Astrocyte (in vitro differentiated cells and primary cell): ENCODE measurements at places on chromosomes 12 and 14. TPM values are rescaled to one million over a fixed set of nuclear protein-coding genes. Genes with fewer than 3 reads are reported as not detected.

- DNase-seq: no peak
These were observed 233.3 kb upstream of the PPFIA2 start for GRCh38 chr12:81992461-81992860.

DNA sequence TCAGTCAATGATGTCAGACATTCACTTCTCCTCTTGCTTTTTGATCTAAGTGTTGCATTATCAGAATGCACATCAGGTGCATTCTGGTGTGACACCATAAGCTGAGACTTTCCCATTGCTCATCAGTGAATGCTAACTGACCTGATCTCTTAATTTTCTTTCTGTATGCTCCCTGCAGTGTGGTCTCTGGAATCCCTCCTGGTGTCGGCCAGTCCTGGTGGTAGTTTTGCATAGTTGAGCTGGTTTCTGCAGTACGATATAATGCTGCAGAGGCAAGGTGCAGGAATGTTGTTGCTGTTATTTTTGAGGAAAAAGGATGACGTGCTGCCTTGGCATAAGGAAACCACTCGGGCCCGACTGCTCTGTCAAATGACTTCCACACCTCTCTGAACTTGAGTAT is 11.0 kb upstream of the SRP54 start:
- peak; percentile 58 for DNase-seq

DNA sequence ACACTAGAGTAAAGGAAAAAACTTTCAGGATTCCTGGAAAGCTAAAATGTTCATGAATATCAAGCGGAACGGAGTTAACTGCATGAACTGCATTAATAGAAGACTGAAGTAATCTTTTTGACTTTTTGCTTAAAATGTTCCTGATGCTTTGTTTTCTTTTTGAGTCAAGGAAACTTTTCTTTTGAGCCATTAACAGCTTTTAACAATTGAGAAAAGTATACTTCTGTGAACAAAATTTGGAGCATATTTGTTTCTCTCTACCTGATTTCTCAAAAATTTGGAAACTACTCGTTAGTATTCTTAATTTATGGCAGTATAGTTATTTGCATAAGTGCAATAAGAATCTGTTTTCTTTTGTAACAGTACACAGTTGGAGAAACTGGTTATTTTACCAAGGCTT is 78.5 kb downstream of the CALM1 start:
- no peak for DNase-seq

GRCh38 chr12:24861766-24862540 is 86.9 kb downstream of the BCAT1 start:
- DNase-seq: peak; percentile 88

DNA sequence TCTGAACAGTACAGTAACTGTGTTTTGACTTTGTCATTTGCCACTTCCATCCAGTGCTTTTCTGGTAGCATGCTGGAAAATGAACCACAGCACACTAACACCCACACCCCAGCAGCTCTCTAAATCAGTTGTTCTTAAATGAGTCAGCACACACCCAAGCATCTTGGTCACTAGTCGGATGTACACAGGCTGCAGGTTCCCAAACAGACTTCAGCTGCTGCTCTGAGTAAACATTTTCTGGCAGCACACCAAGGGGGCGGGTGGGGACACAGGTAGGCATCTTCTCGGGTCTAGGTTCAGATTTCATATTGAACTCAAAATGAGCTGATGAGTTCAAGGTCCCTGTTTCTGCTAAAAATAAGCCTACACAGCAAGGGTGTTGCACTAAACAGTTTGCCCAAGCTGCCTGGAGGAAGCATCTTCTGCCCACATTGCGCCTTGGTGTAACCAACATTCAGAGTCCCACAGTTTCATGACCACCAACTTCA is 39.8 kb downstream of the IFNG start:
- DNase-seq: peak; percentile 2

GRCh38 chr14:38311655-38312054 is 55.8 kb upstream of the CLEC14A start:
- no peak for DNase-seq

- peak; percentile 91 for DNase-seq
These were observed 473.0 kb downstream of the PCNX1 start for GRCh38 chr14:71380271-71380670.

DNA sequence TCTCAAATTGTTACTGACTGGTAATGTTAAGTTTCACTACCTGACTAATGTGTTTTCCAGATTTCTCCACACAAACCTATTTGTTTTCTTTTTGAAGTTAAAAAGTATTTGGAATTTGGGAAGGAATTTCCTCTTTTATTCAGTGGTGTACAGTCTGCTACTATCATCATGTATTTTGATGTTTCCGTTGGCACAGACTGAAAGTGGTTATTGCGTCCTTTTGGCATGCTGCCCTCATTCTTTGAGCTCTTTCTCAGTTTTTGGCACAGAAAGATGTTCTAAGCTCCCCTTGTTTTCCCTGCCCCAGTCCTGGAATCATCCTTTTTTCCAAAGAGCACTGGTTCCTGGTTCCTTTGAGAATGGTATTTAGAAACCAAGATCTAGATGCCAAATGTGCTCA is 31.4 kb upstream of the RTRAF start:
- peak; percentile 62 for DNase-seq

DNA sequence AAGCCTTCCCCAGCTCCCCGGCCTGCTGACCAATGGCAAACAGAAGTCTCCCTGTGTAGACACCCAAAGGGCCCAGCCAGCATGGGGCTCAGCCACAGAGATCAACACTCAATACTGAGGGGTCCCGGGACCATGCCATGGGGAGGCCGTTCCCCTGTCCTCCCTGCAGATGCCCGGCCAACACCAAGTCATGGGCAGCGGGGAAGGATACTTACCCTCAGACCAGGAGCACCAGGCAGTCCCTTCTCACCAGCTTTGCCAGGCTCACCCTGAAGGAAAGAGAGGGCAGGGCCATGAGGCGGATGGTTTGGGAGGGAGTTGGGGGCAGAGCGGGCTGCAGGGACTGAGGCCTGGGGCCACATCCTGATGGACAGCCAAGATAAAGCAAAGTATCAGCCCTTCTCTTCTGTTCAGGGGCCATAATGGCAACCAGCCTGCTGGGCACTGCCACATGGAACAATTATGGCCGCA is 19.9 kb downstream of the COL2A1 start:
- DNase-seq: no peak

DNA sequence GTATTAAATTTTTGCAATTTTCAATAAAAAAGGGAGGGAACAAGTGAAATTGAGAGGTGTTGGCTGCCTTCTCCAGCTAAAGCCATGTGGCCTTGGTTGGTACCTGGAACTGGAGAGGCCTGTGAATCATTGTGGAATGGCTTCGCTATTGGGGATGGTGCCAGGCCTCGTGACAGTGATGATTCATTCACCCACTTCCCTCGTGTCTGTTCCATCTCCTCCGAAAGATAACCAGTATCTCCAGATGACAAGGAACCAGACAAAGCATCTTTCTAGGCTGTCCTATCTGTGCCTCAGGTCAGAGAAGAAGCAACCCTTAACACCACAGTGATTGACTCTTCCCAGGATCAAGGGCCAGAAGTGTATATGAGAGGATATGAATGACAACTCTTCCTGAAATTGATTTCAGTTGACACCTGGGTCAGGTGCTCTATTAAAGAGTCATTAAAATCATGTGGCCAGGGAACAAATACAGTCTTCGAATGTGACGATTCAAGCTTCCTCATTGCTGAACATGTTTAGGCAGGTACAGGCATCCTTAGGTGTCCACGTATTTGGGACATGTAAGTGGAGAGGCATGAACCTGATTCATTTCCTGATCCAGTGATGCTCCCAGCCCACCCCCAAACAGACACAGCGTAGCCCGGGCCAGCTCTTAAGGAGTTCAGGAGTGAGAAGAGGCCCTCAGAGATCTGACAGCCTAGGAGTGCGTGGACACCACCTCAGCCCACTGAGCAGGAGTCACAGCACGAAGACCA is at the start of gene RNASE7:
Gene RNASE7, plus strand, starts transcription at position 687 of the 758 bp plus-strand sequence. CDS start 631 bp downstream, outside the sequence.
- DNase-seq: peak; percentile 42

GRCh38 chr12:44616402-44616801 is 259.7 kb downstream of the NELL2 start:
- DNase-seq: no peak

GRCh38 chr14:104642540-104642868 is 37.9 kb upstream of the TMEM179 start:
- DNase-seq: no peak

DNA sequence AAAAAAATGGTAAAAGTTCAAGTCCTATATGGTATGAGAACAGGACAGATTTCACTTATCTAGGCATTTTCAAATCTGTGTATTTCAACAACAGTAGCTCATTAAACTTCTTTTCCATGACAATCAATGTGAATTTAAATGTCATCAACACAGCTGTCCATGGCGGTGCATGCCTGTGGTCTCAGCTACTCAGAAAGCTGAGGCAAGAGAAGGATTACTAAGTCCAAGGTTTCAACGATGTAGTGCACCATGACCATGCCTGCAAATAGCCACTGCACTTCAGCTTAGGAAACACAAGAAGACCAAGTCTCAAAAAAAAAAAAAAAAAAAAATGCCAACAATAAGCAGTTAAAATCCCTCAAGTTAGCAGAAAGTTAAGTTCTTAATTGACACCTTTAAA is 214.6 kb downstream of the C12orf50 start:
- peak; percentile 80 for DNase-seq

GRCh38 chr12:52798671-52799504 is 3.0 kb upstream of the KRT3 start:
- DNase-seq: peak; percentile 49

DNA sequence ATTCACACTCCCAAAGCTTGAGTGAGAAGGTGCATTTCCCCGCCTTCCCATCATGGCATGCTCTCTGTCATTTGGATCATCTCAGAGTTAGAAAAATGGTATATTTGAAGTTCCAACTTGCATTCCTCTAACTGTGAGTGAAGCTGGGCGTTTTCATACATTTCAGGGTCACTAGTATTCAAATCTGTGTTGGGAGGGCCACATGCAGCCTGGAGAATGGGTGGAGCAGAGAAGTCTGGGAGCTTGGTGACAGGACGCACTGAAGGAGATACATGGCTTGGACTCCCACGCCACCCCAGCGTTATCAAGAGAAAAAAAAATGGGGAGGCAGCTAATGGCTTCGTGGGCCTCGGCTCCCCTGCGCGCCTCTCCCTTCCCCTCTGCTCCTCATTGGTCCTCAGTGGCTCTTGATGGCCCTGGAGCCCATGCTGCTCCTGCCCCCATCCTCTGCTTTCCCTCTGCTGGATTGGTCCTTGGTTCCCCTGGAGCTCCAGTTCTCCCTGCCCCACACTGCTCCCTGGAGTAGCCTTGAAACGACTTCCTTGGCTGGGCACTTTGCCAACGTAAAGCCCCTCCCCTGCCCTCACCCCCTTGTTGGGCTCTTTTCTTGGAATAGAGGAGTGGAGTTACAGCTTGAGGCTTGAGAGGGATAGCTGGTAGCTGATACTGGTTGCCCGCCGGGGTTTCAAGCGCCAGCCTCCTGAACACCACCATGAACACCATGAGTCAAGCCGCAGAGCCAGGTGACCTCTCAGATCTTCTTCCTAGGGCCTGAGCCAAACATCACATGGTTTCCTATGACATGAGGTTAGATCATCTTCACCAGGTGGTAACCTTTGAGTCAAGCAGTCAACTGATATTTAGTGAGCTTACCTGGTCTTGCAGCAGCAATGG is 139.6 kb downstream of the PRKCH start:
- no peak for DNase-seq

- DNase-seq: no peak
These were observed 178.9 kb upstream of the BCL2L14 start for GRCh38 chr12:11891754-11892386.

GRCh38 chr14:99271951-99272631 is at the start of gene BCL11B:
Gene BCL11B (minus strand): TSS chr14:99272197. CDS start chr14:99271218, 979 bp downstream.
- peak; percentile 76 for DNase-seq

GRCh38 chr12:68641138-68641537 is 30.4 kb downstream of the RAP1B start:
- no peak for DNase-seq

Gene CLEC9A
- not detected in 2 replicates for total RNA-seq

Gene IGFBP6
- total RNA-seq: 20.8 and 26.3 TPM in 2 replicates

Gene SDR9C7
- total RNA-seq: 0.17 TPM in 1 of 2 replicates, not detected in the other
